ENCODE measurements at places on chromosomes 16 and 17.

DNA sequence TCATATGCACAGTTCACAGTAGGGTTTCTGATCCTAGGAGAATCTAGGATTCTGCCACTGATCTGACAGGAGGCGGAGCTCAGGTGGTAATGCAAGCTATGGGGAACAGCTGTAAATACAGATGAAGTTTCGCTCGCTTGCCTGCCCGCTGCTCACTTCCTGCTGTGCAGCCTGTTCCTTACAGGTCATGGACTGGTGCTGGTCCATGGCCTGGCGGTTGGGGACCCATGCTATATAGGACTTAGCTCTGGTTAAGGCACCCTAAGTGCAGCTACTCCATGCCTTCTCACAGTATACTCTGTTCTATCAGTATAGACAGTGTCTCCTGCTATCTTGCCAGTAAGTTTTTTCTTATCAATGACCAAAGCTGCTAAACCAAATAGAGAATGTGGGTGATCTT is 2.4 kb downstream of the MPHOSPH6 start:
- DNase-seq: no peak

DNA sequence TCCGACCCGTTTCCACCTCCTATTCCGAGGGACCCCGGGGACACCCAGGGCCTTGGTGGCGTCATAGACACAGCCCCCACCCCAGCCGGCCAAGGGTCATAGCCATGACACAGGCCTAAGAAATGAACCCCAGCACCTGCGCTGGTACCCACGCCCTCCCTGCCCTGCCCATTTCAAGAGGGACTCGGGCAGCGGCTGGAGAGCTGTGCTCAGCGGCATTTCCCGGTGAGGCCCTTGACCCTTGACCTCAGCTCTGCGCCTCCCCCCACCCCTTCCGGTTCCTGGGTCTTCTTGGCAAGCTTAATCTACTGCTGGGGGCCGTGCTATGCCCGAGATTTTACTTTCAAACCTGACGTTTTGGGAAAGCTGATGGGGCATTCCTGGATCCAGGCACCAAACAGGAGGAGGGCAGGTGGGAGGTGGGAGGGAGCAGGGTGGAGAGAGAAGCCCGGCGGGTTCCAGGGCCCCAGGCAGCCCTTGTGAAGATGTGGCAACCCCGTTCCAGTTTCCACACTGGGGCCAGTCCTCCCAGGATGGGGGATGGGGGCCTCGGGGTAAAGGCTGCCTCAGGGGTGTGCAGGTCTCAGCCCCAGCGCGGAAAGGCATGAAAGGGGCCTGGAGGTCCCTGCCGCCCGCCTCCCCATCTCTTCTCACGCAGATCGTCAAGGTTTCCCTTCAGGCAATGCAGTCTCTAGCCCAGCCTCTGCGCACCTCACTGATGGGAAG is at the start of gene SLC22A31:
SLC22A31 (minus strand) TSS at position 414 of the 726 bp plus-strand sequence; CDS start at position 378, 36 bp downstream.
- no peak for DNase-seq

- DNase-seq: peak; percentile 69
Observed at GRCh38 chr17:78759203-78759968, 22.7 kb downstream of the CYTH1 start.

- DNase-seq: no peak
Observed at GRCh38 chr17:74670329-74670728, 42.4 kb downstream of the CD300LF start.

DNA sequence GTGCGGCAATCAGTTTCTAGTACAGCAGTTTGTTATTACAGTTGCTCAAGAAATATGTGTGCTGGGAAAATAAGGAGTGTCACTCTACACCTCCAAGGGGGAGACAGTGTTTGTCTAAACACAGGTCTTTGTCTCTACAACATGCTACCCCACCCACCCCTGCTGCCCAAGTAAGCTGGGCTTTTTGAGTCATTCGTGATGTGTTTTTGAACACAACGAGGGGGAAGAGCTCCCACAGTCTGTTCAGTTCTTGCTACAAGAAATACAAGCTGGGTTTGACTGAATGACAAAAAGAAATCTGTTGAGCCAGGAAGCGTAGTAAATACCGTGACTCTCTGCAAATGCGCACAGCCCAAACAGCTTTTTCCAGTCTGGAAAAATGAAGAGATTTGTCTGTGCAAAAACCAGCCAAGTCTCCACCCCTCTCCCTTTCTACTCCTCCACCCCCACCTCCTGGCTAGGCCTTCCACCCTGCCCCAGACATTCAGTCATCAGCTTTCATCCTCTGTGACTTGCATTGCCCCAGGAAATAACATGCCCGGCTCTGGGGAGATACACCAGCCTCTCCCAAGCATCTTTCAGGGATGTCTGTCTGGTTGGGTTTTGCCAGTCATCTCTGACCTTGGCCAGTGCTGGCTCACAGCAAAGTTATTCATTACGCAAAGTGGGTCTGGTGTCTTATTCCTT is 25.7 kb downstream of the CHD9 start:
- peak; percentile 77 for DNase-seq
